ENCODE measurements at places on chromosomes 3 and 15.

DNA sequence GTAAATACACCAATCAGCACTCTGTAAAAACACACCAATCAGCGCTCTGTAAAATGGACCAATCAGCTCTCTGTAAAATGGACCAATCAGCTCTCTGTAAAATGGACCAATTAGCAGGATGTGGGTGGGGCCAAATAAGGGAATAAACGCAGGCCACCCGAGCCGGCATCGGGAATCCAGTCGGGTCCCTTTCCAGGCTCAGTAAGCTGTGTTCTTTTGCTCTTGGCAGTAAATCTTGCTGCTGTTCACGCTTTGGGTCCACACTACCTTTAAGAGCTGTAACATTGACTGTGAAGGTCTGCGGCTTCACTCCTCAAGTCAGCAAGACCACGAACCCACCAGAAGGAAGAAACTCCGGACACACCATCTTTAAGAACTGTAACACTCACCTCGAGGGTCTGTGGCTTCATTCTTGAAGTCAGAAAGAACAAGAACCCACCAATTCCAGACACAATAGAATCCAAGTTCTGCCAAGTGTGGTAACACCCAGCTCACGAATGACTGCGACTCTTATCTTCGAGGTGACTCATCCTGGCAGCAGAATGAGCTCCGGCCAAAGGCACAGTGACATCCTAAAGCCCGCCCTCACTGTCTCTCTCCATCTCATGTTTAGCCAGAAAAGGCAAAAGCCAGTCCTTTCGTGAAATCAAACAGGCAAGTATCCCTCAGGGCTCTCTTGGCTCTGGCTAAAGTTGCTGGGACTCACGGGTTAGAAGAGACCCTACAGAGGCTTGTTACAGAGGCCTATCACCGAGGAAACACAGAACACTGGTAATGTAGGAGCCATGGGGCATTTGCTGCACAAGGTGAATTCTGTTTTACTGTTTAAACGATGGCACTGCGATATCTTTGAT lies 155.2 kb downstream of the FAM43A start:
- no peak for DNase-seq

DNA sequence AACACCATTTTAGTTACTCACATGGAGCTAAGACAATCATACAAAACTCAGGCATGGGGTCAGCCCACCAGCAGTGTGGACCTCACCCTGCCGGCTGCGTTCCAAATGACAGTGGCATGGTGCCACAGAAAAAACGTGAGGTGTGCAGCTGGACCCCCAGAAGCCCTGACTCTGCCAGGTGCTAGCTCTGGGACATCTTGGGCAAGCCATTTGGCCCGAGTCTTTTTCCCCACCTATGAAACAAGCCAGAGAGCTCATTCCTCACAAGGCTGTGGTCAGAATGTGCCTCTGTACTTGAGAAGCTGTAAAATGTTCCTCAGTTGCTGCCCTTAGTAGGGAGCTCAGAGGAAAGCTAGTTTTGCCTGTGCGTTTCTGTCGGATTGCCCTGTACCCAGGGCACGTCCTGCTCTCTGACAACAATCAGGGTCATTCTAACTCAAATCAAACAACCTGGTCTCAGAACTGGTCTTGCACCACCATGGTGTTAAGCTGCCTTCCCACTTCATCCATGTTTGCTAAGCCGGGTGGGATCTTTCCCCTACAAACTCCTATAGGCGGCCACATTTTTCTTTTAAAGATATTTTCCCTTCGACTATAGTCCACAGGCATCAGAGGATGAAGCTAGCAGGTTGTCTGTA lies 44.9 kb downstream of the LIPC start:
- DNase-seq: no peak

- DNase-seq: no peak
These were observed 4.8 kb downstream of the HES1 start for GRCh38 chr3:194140520-194141414.

DNA sequence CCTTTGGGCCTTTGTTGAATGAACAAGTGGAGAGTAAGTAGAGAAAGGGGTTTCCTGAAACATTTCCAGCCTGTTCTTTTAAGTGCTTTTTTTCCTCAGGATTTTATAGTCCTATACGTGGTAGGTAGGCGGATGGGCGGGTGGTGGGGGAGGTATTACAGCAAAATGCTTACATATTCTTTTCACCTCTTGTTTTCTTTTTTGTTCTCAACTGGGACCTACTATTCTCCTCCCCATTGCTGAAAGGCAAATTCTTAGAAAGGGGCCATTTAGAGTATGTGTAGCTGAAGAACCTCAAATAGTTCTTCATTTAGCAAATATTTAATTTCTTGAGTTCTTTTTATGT lies 135.8 kb downstream of the FNDC3B start:
- no peak for DNase-seq

- no peak for DNase-seq
These were observed 11.6 kb downstream of the TTC21A start for GRCh38 chr3:39118931-39119660.

DNA sequence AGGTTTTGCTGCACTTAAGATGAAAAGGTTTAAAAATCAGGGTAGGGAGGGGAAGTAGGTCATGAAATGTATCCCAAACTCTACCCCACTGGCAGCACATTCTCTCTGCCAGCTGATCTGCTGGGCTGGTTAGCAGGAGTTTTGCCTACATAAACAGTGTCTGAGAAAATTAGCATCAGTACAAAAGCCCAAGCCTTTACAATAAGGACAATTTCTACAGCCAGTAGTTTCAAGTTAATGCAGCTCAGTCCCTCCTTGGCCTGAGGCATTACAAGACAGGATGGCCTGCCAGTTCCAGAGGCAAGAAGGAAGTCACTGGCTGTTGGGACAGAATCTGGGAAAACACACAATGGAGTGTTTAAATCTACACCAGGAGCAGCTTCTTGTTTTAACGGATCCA lies 32.8 kb downstream of the NCEH1 start:
- peak; percentile 32 for DNase-seq

DNA sequence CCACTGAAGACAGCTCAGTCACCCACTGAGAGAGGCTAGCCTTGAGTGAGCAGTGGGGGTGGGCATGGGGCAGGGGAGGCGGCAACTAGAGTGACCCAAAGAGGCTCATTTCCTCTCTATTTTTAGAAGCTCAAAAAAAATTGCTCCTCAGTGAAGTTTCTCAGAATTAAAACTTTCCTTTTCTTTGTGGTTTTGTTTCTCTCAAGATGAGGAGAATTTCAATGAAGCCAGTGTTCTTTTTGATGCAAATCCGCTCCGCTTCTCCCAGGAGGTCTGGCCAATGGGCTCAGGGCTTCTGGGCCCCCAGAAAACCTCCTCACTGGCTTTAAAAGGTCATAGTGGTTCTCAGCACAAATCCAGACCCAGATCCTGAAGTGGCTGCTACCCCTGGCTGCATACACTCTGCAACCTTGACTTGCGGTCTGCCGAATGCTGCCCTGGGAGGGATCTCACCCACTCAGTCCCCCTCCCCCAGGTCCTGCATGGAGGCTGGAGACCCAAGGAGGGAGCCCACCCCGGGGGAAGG lies at the start of gene ACSBG1:
ACSBG1 (minus strand) TSS at position 51 of the 526 bp plus-strand sequence. CDS start 64 bp downstream, outside the sequence.
- no peak for DNase-seq

GRCh38 chr3:134333522-134334181 lies 40.6 kb downstream of the AMOTL2 start:
- peak; percentile 89 for DNase-seq

GRCh38 chr3:5029715-5030114 lies 50.5 kb downstream of the BHLHE40 start:
- DNase-seq: no peak

DNA sequence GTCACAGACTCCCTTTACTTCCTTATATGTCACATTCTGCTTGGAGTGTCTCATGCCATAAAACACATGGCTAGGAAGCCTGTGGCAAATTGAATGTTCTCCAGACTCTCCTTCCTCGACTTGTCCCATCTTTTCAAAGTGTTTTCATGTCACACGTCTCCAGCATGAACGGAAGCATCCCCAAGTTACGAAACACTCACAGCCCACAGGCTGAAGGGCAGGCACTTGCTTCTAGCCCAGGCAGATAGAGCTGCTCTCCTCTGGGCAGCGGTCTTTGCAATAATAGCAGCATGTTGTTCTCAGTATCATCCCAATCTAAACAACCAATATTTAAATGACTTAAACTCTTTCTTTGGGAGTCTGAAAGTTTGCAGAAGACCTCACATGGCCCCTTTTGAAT lies 85.3 kb upstream of the ADAMTS9 start:
- no peak for DNase-seq

DNA sequence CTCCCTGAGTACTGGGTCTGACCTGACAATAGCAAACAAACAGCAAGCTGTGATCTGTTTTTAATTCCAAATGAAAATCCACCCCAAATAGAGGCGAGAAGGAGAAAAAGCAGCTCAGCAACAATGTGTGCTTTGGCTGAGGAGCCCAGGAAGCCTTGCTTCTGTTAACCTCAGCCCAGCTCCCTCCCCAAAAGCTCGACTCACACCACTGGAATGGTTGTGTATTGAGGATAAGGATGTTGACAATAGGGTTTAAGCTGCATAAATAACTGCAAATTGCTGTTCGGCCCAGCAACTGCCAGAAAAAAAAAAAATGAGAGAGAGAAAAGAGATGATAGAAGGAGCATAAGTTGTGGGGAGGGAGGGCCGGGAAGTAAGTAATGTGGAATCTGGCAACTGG lies 104.0 kb upstream of the TBC1D5 start:
- no peak for DNase-seq

GRCh38 chr15:37218351-37218916 lies 118.1 kb upstream of the MEIS2 start:
- no peak for DNase-seq

GRCh38 chr3:71308836-71309235 lies 274.7 kb downstream of the FOXP1 start:
- no peak for DNase-seq

DNA sequence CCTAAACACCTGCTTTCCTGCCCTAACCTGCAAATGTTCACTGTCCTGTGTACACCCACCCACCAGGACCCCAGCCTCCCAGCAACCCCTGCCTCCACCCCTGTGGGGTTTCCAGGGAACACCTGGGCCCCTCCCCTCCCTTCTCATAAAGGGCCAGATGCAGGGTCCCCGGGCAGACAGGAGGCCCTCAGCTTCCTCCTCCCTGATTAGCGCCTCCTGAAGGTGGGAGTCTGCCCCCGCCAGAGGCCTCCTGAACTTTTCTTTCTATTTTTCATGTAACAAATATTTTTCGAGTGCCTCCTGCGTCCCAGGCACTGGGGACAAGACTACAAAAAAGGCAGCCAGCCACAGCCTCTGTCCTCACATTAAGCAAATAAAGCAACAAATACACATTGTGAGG lies 135.4 kb upstream of the LINGO1 start:
- no peak for DNase-seq

- DNase-seq: no peak
These were observed 588.3 kb upstream of the SEMA6D start for GRCh38 chr15:47129033-47129432.

GRCh38 chr3:112498914-112499711 lies at the start of gene BTLA:
TSS of gene BTLA (minus strand) at chr3:112499472. CDS start at chr3:112499358, 114 bp downstream.
- no peak for DNase-seq

GRCh38 chr3:143847787-143848631 lies at the start of gene SLC9A9:
TSS of gene SLC9A9 (minus strand) at chr3:143848468. CDS start at chr3:143848322, 146 bp downstream.
- DNase-seq: peak; percentile 73

GRCh38 chr3:18964640-18965039 lies 183.7 kb upstream of the KCNH8 start:
- DNase-seq: no peak

- DNase-seq: no peak
These were observed 201.7 kb upstream of the SLC2A2 start for GRCh38 chr3:171228240-171228639.

DNA sequence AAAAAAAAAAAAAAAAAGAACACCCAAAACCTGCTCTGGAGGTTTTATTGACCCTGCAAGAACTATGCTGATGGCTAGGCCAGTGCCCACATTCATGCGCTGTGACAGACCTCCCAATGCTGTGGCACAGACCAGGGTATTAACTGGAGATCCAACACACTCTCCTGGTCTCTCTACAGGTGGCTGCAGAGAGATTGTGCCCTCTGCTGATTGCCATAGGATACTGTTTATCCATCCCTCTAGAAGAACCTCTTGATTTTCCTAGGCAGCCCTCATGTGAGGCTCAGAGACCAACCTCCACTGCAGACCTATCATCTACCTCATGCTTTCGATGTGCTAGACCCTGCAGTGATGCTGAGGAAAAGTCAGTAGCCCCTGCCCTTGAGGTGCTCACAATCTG lies 125.5 kb upstream of the TRIM42 start:
- no peak for DNase-seq

DNA sequence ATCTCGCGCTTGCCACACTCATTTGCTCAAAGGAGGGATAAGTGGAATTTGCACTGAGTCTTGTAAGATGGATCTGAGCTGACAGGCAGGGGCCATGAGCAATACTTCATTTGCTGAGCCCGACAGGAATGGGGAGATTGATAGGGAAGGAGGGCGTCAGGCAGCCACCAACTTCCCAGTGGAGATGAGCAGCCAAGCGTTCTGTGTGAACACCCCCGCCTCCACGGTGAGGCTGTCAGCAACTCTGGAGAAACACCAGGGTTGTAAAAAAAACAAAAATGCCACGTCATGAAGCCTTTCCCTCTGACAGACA lies 36.8 kb downstream of the TLE3 start:
- no peak for DNase-seq

DNA sequence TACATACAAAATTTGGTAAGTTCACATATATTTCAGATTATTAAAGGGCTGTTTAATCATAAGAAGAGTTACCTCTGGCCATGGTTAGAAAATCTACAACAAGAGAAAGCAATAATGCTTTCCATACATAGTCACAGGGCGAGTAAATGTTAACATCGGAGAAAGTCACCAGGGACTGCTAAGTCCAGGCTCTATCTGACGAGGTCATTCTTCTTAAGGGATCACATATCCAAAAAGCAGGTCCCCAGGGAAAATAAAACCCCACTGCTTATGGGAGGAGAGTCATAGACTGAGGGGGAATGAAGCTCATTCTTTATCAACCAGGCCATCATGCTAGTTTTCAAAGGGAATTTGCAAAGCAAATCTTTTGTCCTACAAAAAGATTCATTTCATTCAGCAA lies 3.1 kb downstream of the PCYT1A start:
- peak; percentile 32 for DNase-seq

GRCh38 chr3:56928379-56929068 lies 126.8 kb upstream of the ARHGEF3 start:
- DNase-seq: peak; percentile 44

DNA sequence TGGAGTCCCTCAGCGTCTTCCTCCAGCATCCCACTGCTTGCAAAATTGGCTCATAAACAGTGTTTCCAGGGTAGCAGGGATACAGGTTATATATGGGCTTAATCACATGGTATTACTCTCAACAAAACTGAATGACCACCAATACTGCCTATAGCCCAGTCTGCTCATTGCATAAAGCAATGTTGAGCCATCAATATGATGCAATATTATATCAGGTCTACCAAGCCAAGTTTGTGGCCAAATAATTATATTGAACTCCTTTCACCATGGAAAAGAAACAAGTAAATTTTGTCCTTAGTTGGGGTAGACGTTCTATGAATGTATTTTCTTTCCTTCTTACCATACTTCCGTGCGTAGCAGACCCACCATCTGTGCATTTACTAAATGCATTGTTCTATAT lies 652.3 kb downstream of the ROBO1 start:
- no peak for DNase-seq

DNA sequence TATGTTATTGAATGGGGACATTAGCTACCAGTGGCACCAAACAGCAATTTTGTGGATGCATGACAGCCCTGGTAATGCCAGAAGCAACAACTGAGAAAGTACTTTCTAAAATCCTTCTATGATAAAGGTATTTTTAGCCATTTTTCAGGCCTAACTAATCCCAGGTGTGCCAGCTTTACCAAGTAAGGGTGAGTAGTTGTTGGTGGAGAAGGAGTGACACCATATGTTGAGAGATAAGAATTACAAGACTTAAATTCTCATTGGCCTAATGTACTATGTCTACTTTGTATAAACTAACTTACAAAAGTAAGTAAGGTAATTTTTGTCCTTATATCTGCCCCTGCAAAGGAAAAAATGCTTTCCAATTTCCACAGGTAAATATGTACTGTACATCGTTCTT lies 4.1 kb upstream of the COX17 start:
- DNase-seq: peak; percentile 55

All from myocyte (in vitro differentiated cells).